ENCODE measurements at places on chromosomes 7 and 10.

GRCh38 chr7:39238234-39238869 is 260.6 kb downstream of the POU6F2 start:
- DNase-seq = no peak

GRCh38 chr10:124281666-124282065 is 137.1 kb downstream of the OAT start:
- DNase-seq = no peak

GRCh38 chr7:36090976-36091873 is 61.8 kb upstream of the EEPD1 start:
- no peak for DNase-seq

DNA sequence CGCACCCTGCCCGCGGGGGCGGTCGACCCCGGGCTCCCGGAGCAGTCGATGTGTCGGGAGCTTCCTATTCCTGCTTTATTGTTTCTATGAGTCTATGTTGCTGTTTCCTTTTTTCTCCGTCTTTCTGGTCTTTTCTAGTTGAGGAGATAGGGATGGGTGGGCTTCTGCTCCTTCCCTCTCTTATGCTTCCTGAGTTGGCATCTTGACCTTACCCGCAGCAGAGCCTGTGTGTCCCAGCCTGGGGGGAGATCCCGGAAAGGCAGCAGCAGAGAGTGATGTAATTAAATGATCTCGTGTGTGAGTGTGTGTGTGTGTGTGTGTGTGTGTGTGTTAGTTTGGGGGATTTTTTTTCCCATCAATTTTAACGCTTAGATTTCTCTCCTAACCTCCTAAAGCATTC is 486 bp upstream of the SORCS1 start:
- DNase-seq = peak; percentile 16

- no peak for DNase-seq
Measured at GRCh38 chr10:97408496-97408992, 7.4 kb upstream of the RRP12 start.

DNA sequence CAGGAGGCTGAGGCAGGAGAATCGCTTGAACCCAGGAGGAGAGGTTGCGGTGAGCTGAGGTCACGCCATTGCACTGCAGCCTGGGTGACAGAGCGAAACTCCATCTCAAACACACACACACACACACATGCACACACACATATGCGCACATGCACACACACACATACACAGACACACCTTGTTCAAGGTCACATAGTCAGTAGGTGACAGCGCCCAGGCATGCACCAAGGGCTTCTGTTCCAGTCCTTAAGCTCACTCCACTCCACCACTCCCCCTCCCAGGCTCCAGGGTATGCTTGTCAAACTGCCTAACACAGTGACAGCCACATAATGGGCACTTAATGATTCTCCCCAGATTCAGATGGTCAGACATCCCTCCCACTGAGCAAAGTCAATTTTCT is 37.0 kb downstream of the KCNMA1 start:
- no peak for DNase-seq

DNA sequence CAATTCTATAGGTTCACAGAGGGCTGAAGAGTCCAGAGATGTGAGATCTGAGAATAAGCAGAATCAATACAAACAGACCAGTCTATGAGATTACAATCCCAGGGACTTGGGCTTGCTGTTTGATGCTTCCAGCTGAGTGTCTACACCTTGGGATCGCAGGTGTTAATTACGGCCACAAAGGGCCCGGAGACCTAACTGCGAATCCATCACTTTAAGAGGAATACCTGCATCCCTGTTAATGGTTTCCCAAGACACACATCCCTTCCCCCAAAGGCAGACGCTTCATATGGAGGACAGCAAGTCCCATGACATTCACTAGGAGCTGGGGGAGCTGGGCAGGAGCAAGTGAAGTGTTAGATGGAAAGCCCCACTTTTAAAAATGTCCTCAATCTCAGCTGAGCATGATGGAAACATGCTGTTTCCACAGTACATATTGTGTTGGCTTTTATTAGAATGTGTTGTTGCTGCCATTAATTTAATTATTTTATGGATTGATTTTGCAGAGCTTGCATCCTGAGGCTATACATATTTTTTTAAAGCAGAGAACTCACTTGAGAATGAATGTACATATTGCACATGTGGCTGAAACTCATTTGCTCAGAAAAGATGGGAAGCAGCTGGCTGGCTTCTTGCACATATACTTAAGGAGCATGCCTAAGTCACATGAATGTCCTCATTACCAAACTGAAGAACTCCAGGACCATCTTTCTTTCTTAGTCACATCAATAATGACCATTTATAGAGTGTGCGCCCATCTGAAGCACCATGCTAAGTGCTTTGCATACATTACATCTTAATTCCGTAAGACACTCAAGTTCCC is 151.3 kb downstream of the NEBL start:
- DNase-seq = no peak

- DNase-seq = no peak
Measured at GRCh38 chr10:80861882-80862281, 324.2 kb downstream of the SH2D4B start.

DNA sequence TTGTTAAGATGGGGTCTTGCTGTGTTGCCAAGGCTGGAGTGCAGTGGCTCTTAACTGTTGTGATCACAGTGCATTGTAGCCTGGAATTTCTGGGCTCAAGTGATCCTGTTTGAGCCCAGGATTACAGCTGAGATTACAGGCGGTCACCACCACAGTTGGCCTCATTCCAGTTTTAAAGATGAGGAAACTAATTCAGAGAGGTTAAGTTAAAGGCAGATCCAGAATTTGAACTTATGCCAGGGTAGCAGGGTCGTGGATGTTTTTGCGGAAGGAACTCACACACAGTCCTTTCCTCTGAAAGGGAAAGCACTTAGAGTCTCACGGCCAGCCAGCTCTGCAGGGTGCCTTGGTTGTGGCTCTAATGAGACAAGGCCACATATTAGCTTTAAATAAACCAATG is 84.7 kb downstream of the MMRN2 start:
- peak; percentile 51 for DNase-seq

DNA sequence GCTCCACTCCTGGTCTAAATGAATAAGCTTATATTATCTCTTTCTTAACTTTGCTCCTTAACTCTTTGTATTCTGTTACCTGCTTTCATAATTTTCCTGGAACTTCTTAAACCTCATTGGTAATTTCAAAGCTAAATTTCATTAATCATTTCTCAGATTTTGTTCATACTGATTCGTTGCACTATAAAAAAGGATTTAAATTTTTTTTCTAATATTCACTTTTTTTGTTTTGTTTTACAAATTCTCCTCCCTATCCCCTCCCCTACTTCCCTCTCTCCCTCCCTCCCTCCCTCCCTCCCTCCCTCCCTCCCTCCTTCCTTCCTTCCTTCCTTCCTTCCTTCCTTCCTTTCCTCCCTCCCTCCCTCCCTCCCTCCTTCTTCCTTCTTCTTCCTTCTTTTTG is 14.7 kb downstream of the ST7 start:
- no peak for DNase-seq

All from WTC11 (cell line).